ENCODE measurements at places on chromosomes 4 and X.

DNA sequence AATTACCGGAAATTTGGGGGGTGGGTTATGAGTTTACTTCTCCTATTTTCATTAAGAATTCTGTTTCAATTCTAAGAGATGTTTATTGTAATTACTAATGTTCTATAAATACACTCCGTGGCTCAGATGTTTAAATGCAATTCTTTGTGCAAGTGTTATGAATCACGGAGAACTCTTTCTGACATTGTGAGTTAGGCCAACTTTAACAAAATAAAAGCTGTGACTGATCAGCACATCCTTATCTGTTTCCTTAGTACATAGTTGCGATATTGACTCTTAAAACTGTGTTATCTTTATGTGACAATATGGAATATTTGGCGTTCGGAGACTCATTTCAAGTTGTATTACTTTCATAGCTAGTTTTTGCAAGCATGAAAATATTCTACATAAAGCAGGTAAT is 902 bp downstream of the KLHL4 start:
- DNase-seq = no peak

DNA sequence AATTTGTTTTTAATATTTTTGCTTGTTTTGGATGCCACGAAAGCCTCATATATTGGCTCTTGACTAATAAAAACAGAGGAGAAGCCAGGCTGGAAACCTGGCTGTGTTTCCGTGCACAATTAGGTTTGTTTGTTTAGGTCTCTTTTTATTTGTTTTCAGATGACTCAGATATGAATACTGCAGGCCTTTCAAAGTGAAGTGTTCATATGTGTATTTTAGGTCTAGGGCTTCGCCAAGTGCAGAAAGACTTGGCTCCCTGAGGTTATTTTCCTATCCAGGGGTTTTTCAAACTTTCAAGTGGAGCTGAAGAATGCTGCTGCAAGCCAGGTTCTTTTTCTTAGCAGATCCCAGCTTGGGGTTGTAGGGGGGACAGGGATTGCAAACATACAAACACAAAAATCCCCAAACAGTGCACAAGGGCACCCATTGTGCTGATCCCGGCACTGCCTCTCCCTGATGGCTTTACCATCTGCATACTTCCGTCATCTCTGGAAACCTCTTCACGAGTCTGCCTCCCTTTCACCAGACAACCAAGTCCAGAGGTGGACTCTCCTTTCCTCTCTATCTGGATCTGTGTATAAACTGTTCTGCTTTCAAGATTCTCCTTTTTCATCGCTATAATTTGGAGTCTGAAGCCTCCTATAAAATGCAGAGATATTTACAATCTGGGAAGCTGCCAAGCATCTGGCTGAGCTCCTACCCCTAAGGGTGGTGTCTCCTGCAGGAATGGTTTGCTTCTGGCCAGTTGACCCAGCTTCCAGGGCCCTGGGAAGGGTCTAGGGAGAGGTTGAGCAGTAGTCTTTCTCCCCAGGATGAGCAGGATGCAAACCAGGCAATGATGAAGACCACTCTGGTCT is 108.6 kb downstream of the SMIM20 start:
- DNase-seq = peak; percentile 98

- DNase-seq = no peak
These were observed 80.6 kb upstream of the CXXC4 start for GRCh38 chr4:104575278-104575677.

DNA sequence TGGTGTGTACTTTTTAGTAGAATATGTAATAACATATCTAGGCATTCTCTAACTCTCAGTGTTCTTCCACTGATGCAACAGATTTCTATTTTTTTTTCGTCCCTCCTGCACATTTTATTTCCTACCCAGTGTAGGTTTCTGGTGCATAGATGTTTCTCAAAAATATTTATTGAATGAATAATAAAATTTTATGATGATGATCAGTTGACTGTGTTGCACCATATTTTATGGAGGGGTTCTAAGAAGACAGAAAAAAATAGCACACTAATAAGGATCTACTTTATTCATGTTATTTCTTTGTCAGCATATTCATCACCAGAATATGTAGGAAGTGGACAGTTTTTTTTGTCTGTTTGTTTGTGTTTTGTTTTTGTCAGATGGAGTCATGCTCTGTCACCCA is 2529.3 kb downstream of the ARAP2 start:
- DNase-seq = no peak

GRCh38 chr4:164807611-164808010 is 53.7 kb downstream of the SMIM31 start:
- no peak for DNase-seq

DNA sequence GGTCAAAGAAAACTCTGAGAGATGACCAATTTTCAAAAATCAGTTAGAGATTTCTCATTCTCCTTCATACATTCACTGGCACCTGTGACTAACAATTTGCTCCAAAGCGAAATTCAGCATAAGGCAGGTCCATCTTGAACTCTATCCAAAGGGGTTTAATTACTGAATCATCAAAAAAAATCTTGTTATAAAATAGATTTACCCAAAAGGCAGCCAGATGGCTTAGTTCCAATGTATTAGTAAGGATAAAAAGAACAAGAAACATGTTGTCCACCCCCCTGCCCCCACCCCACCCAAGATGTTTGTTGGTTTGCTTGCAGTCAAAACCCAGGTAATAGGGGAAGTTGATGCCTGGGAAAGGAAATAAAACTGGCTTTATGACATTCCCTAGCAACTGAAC is 200.3 kb downstream of the ANTXR2 start:
- DNase-seq = no peak

- DNase-seq = peak; percentile 41
These were observed 128.4 kb downstream of the REELD1 start for GRCh38 chr4:146342600-146343192.
